ENCODE measurements at places on chromosomes 2 and 18. TPM values are rescaled to one million over a fixed set of nuclear protein-coding genes. Genes with fewer than 3 reads are reported as not detected.
A peak's percentile ranks its signal among the peaks of the same experiment; 100 is the strongest.

GRCh38 chr2:219459460-219460311 is 25.0 kb downstream of the SPEG start:
- DNase-seq = no peak

DNA sequence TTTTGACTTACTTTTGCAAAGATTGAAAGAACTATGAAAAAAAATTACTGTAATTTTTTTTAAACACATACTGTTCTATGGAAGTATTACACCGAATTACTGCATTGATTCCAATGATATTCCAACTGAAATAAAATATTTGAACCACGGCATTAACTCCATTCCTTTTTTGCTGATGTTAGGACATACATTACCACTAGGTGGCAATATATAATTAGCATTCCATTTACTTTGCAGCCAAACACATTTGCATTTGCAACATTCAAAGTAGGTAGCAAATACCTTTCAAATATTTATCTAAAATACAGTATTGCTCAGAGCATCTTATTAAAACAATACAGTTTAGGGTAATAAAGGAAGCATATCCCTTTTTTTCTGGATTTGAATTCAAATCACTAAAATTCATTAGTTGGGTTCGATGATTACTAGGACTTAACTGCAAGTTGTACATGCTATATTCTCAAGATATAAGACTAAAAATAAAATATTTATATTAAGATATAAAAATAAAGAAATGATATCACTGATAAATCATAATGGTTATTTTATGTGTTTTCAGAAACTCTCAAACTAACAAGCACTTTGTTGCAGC is 31.3 kb downstream of the LANCL1 start:
- peak; percentile 7 for DNase-seq

DNA sequence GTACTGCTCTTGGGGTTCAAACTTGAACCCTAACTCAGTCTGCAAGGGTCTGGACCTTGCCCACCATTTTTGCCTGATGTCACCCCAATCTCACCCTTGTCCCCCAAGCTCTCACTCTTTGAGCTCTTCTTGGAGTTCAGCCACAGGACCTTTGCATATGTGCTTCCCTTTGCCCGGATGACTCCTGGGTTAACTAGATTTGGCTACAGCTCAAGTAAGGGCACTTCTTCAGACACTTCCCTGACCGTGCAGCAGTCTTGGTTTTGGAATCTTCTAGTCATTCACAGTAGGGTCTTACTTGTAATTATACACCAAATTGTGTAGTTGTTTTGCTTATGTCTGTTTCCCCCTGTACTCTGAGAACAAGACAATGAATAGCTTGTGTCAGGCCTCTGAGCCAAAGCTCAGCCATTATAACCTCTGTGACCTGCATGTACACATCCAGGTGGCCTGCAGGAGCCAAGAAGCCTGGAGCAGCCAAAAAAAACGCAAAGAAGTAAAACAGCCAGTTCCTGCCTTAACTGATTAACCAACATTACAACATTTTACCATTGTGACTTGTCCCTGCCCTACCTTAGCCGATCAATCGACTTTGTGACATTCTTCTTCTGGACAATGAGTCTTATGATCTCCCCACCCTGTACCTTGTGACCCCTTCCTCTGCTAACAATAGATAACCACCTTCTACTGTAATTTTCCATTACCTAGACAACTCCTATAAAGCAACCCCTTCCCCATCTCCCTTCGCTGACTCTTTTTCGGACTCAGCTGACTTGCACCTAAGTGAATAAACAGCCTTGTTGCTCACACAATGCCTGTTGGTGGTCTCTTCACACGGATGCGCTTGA is 1.0 kb upstream of the MOGAT1 start:
- no peak for DNase-seq

- no peak for DNase-seq
Measured at GRCh38 chr2:46991985-46992384, 76.4 kb upstream of the MCFD2 start.

DNA sequence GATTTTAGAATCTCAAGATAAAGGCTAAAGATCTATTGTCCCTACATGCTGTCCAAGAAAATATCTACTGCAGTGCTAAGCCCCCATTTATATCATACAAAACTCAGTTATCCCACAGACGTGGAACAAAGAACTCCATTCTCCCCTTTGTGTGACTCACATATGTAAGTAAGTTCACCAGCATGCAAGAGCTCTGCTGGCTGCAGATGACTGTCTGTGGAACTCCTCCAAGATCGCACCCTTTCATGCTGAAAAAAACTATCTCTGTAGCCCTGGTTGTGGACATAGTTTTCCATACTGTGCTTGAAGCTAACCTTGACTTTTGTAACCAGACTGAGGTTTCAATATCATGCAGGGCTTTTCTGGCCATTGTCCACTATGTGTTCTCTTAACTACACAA is 207.1 kb downstream of the ZNF521 start:
- no peak for DNase-seq

DNA sequence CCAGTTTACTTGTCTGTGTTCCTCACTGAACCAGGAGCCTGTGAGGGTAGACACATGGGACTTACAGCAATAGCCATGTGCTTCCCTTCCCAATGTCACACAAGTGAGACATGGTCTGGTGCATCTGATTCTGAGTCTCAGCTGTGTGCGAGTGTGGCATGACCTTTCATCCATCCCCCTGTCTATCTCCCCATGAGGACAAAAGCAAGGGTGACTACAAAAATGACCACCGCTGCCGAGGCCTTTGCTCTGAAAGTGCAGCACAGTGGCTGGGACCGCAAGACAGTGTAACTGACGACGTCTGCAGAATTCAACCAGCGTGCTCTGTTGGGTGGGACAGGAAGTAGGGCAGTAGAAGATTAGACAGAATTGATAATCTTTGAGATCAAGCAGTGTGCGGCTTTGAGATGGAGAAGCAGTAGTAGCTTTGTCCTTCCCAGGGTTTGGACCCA is 50.5 kb downstream of the RAB31 start:
- no peak for DNase-seq

GRCh38 chr2:221203856-221204255 is 368.2 kb downstream of the EPHA4 start:
- DNase-seq = no peak

- DNase-seq = no peak
Measured at GRCh38 chr2:224904381-224904780, 137.9 kb downstream of the DOCK10 start.

DNA sequence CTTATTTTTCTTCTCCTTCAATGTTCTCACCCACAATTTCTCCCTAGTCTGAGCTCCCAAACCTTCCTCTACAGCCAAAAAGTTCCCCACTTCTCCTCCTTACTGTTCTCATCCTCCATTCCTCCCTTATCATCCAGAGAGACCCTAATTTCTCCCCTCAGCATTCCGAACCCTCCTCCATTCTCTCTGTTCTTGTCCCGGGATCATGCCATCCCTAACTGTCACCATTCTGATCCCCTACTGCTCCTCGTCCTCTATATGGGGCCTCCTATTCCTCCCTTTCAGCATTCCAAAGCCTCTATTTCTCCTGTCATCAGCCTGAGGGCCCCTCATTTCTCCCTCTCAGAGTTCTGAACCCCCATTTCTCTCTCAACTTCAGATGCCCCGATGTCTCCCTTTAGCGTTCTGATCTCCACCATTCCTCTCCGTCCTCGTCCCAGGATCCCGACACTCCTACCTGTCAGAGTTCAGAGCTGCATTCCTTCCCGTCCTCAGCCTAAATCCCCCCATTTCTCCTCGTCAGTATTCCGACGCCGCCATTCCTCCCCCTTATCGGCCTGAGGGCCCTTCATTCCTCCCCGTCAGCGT is 522 bp downstream of the MBD1 start:
- DNase-seq = no peak

DNA sequence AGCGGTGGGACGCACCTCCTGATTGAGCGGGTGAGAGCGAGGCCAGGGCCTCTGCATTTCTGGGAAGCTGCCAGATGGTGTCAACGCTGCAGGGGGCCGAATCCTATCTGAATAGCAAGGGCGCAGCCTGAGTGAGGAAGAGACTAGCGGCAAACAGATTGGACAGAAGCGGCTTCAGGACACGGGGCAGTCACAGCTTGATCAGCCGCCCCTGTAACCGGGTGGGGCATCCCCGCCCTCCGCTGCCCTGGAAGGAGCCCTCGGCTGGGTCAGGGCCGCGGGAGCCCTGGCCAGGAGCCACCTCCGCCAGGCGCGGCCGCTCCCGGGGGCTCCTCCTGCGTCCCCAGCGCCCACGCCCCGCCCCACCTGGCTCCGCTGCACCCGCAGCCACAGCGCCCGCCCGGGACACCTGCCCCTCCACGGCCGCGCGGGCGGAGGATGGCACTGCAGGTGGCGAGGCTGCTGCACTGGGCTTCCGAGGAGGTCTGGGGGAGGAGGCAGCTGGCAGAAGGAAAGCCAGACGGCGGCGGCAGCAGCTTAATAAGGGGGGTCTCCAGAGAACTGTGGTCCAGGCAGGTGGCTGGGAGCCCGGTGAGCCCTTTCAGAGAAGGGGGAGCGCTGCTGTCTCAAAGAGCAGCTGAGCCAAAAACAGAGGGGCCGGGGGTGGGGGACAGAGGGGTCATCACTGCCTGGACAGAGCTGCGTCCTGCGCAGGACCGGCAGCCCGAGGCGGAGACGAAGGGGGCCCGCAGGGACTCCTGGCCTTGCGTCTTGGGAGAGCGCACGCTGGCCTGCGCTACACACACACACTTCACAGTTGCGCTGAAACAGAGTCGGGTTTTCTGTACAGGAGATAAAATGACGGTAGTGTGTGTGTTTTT is 18.8 kb upstream of the SOX11 start:
- no peak for DNase-seq

DNA sequence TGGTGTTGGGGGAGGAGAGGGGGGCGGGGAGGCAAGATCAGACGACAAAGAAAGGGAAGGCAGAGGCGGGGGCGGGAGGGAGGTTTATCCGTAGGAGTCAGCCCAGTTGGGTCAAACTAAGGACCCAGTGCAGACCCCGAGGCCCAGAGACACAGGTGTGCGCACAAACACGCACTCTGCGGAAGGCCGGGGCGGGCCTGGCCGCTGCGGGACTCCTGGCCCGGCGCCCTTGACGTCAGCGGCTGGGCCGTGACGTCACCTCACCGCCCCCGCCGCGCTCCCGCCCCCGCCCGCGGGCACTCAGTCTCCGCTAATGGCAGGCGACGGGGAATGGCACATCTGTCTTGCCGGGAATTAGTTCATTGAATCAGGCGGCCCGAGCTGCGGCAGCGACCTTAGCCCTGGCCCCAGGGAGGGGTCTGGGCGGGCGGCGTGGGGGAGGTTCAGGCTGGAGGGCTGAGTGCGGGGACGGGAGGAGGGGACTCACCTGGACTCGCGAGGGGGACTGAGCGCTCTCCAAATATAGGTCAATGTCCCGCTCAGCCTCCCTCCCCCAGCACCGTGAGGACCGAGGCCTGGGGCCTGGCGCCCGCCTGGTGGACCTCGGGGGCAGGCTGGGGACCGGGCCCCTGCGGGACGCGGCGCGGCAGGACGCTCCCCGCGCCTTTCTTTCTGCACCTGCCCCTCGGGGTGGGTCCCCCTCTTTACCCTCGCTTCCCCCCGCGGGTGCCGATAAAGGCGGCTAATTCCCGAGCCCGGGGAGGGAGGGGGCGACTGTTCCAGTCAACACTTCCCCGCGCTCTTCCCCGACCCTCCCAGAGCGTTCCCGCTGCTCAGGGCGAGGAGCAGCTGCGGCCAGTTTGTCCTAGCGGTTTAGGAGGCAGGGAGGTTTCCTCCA is 15.5 kb upstream of the ECEL1 start:
- no peak for DNase-seq

DNA sequence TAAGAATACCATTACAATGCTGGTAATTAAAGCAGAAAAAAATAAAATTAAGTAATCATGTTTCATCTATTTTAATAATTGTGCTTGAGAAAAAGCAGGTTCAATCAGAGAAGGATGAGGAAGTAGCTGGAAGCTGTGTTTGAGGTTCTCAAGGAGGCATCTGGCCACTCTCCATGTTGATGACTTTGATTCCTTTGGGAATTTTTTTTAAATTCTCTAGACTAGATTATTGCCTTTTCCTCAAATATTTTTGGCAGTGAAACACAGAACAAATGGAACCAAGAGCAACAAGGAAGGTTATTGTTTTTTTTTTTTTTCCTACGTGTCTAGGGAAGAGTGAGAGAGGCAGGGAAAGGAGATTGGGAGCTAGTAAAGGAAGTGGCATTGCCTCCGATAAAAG is 99.9 kb upstream of the NRP2 start:
- no peak for DNase-seq

DNA sequence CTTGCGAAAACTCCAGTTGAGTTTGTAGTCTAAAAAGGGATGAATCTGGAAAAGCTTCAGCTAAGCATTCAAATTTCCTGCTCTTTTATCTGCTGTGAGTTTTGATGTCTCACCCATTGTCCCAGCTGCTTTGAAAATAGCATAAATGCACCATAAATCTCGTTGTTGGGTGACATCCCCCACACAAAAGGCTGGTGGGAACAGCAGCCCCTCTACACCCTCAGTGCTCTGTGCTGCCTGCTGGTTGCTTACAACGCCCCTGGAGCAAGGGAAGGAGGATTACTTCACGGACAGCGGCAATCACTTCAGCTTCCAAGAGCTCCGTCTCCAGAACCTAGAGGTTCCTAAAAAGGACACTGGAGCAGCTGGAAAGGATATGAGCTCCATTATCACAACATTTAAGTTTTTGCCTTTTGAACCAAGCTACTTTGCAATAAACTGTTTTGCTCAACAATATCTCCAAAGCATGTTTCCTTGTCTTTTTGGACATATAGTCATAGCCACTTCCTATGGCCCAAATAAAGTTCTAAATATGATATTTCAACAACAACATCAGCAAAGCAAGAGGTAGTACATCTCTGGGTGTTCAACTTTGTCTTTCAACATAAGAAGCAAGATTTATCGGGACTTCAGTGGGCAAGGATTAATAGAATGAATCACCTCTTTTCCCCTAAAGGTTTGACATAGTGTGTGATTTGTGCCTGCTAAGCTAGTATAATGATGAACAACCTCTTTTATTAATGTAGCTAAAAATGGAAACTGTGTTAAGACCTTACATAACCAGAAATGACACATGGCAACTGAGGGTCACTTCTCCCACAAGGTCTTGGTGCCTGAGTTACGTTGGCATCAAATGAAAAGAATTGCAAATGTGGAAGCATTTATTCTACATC is 413.5 kb downstream of the TXNL1 start:
- DNase-seq = no peak

- DNase-seq = no peak
Measured at GRCh38 chr2:112772322-112772721, 7.9 kb upstream of the CKAP2L start.

EML6 gene
- polyA plus RNA-seq = 18.5 TPM

MAT2A gene
- 340 TPM for polyA plus RNA-seq

ZNF512 gene
- polyA plus RNA-seq = 84.9 TPM

NXPH2 gene
- polyA plus RNA-seq = 4.8 TPM

DNER gene
- polyA plus RNA-seq = 56.5 TPM

MAP2 gene
- polyA plus RNA-seq = 31.7 TPM

REV1 gene
- 45.3 TPM for polyA plus RNA-seq

NYAP2 gene
- not detected for polyA plus RNA-seq

PLB1 gene
- polyA plus RNA-seq = 1.1 TPM

ACMSD gene
- polyA plus RNA-seq = 37.0 TPM

NT5C1B gene
- polyA plus RNA-seq = 0.71 TPM

MOGAT1 gene
- not detected for polyA plus RNA-seq

KLHL14 gene
- 30.4 TPM for polyA plus RNA-seq

OSBPL1A gene
- 53.1 TPM for polyA plus RNA-seq
